ENCODE measurements at places on chromosomes 11 and 22.

DNA sequence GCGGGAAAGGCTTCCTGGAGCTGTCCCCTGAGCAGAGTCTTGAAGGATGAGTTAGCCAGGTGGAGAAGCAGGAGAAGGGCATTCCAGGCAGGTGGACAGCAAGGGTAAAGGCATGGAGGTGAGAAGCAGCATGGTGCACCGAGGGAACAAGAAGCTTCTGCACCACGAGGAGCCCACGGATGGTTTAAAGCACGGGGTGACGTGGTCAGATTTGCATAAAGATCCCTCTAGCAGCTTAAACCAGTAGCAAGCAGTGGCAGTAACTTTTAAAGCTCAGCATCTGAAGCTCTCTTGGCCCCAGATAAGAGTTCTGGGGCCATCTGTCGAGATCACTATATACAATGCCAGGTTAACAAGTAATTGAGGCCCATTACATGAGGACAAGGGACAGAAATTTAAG is 36.8 kb downstream of the SERPINH1 start:
- DNase-seq = no peak

DNA sequence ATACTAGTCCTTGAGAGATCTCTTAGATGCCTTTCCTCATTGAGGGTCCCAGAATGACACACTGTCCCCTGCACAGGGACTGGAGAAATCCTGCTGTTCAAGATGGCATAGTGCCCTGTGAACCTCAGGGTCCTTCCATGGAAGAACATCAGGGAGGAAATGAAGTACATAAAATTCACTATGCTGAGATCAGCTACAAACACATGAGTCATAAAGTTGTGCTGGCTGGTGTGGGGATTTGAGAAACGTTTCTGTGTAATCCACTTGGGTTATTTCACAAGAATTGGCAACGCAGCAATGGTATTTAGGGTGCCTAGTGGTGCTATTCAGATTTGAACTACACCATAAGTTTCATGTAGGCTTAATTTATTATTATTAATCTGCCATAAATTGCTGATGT is 174.4 kb downstream of the MAML2 start:
- DNase-seq = no peak

GRCh38 chr11:57480409-57481137 is 20.2 kb downstream of the RTN4RL2 start:
- peak; percentile 75 for DNase-seq

- DNase-seq = no peak
Observed at GRCh38 chr11:2724653-2725367, 25.0 kb upstream of the KCNQ1OT1 start.

- DNase-seq = no peak
Observed at GRCh38 chr11:42054351-42054900, 595.0 kb upstream of the LRRC4C start.

GRCh38 chr22:40855071-40855978 is 1.1 kb downstream of the ST13 start:
- DNase-seq = no peak

- DNase-seq = no peak
Observed at GRCh38 chr11:85737738-85738137, 51.7 kb upstream of the CCDC89 start.

DNA sequence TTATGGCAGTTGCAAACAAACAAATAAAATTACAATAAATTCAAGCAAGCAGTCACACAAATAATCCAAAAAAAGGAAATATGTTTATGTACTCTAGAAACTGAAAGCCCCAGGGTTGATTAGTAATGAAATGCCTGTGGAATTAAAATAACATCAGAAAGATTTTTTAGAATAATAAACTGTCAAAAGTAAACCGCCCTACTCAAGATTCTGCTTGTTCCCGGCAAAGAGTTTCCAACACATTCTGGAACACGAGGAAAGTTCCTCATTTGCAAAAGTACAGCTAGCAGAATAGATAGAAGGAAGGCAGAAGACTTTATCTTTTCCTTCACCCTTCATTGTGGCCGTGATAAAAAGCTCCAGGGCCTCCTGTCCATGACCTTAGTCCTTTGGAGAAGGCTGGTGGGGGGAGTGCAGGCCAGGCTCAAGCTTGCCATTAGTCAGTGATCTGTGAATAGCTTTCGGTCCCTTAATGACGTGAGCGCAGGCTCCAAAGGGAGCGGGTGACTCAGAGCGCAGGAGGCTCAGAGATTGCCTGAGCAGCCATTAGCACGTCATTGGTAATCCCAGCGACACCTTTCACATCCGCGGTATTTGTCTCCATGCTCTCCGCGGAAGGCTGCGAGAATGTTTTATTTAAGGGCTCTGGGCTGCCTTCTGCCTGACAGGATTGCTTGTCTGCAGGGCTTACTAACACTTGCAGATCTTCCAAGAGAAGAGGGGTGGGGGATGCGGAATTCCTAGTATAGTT is 458.3 kb downstream of the METTL15 start:
- no peak for DNase-seq
